ENCODE measurements at places on chromosomes 7 and 10.
A peak's percentile ranks its signal among the peaks of the same experiment; 100 is the strongest.

DNA sequence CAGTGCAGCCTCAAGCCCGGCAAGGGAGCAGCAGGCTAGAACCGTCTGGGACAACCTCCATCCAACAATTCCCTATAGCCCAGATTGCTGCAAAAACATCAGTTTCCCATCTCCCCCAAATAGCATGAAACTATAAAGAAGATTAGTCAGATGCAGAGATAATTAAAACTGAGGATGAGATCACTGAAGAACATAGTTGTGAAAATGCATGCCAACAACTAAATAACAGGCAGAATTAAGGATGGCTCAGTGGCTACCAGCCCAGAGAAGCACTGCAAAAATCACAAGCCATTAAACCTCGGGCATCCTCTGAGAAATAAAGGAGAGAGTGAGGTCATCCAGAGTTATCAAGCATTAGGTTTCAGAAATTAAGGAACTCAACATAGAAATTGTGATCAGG, 427.1 kb downstream of the TNS3 start:
- no peak for DNase-seq

GRCh38 chr7:28165261-28165660, 15.3 kb downstream of the JAZF1 start:
- DNase-seq: no peak

GRCh38 chr10:122181876-122182275, 89.2 kb upstream of the BTBD16 start:
- no peak for DNase-seq

DNA sequence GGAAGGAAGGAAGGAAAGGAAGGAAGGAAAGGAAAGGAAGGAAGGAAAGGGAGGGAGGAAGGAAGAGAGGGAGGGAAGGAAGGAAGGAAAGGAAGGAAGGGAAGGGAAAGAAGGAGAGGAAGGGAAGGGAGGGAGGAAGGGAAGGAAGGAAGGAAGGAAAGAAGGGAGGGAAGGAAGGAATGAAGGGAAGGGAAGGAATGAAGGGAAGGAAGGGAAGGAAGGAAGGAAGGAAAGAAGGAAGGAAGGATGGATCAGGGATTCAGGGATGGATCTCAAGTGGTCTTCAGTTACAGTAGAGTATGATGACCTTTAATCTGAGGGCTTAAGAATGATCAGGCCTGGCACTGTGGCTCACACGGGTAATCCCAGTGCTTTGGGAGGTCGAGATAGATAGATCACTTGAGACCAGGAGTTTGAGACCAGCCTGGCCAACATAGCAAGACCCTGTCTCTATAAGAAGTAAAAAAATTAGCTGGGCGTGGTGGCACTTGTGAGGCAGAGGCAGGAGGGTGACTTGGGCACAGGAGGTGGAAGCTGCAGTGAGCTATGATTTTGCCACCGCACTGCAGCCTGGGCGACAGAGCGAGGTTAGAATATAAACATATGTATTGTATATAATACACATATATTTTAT, 760 bp upstream of the FOXK1 start:
- DNase-seq: no peak

GRCh38 chr7:157501581-157501980, 164.8 kb downstream of the DNAJB6 start:
- no peak for DNase-seq

DNA sequence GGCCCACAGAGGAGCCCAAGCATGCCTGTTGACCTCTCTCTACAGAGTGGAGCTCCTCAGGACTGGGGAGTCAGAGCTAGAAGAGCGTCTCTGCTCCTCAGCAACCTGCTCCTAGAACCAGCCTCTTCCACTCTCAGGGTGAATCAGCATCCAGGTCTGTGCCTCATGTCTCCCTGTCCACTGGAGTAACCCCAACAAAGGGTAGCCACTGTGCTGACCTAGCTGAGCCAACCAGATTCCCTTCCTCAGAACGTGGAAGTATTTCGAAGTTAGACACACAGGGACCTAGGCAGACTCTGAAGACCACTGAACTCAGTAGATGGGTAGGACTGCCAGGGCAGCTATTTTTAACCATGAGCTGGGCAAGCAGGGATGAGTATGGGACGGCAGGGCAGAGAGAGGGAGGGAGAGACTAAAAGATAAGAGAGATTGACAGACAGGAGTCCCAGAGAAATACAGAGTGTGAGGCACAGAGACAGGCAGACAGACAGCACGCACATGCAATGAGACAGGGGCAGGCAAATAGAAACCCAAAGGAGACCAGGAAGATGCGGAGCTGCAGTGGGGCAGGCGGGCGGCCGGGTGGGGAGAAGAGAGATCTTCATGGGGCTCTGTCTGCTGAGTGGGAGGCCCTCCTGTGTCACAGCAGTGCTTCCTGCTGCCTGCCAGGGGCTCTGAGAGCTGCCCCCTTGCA, 56.7 kb downstream of the OSBPL3 start:
- no peak for DNase-seq

GRCh38 chr7:14507617-14508016, 394.9 kb downstream of the DGKB start:
- DNase-seq: peak; percentile 98

DNA sequence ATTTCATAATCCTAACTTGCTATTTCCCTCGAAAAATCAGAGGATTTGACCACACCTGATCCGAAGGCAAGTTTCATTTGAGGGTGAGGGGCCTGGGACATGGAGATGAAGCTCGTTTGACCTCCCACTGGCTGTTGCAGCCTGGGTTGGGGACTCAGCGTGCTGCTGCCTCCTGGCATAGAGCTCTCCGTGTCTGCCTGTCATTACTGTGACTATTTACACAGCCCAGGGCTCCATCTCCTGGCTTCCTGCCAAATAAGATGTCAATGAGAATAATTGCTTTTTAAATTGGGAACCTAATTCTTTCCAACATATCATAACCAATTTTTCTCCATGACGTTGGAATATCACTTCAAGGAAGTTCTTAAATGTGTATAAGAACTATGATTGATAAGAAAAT, 139.3 kb upstream of the COBL start:
- no peak for DNase-seq

DNA sequence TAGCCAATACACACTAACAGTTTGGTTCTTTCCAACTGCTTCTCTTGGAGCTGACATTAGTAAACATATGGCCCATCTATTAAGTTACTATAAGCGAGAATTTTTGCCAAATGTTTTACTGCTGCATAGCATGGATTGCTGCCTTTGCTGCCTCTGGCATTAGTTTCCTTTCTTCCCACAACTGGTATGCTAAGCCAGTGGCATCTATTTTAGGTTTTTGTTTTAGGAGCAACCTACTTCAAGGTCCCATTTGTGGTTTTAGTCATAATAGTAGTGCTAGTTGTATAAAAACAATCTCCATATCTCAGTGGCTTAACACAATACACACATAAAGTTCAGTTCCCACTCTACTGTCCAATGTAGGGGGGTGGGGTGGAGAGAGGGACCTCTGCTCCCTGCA, 25.9 kb upstream of the PANK1 start:
- peak; percentile 25 for DNase-seq

DNA sequence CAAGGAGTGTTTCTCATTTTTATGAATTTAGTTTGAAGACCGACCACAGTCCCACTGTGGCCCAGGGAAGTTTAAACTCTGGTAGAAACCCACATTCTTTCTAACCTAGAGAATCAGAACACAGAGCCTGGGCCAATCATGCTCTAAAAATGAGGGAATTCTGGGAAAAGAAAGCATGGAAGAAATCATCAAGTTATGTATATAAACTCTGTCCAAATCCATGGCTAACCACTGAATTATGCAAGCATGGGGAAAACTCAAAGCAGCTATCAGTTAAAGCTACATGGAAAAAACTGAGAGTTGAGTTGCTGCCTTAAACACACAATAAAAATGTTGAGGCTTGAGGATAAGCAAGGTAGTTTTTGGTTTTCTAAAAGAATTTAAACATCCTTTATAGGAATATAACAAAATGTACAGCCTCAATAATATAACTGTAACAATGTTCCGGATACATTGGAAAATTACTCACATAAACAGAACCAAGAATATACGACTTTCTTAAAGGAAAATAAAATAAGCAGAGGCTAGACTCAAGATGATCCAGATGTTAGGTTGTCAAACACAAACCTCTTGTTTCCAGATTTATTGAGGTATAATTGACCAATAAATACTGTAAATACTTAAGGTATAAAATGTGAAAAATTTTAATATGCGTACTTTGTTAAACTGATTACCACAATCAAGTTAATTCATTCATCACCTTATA, 311.2 kb upstream of the GNAI1 start:
- peak; percentile 65 for DNase-seq

- no peak for DNase-seq
Measured at GRCh38 chr10:543862-544822, 145.3 kb downstream of the DIP2C start.

DNA sequence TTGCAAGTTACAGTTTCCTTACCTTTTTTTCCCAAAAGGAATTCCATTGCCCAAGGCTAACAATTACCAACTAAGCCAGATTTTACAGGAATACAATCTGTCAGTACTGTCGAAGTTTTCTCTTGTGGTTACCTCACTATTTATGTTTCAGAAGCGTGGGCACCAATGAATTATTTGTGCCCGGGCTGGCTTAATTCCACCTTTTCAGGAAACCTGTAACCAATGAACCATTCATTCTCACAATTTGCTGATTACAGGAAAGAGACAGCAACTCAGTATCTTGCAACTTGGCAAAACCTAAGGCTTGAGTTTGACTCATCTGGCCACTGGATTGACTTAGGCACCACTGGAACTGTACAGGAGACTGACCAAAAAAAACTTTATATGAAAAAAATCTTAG, 485.6 kb downstream of the INHBA start:
- DNase-seq: no peak

GRCh38 chr10:11473128-11473760, 138.2 kb downstream of the USP6NL start:
- no peak for DNase-seq

DNA sequence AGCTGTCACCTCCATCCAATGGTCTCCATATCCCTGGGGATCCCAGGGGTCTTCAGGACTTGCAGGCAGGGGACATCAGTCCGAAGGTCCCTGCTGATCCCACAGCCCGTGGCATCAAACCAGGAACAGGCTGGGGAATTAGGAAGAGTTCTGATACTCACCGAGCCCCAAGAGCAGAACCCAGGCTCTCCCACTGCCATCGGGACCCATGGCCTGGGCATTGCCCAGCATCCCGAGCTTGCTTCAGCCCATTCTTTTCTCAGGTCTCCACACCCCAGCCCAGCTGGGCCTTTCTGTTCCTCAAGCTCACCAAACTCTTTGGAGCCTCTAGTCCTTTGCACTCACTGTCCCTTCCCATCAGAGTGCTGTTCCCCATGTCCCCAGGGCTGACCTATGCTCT, 280.9 kb downstream of the GRID1 start:
- no peak for DNase-seq

GRCh38 chr10:92074126-92074887, 150.7 kb downstream of the BTAF1 start:
- DNase-seq: no peak

DNA sequence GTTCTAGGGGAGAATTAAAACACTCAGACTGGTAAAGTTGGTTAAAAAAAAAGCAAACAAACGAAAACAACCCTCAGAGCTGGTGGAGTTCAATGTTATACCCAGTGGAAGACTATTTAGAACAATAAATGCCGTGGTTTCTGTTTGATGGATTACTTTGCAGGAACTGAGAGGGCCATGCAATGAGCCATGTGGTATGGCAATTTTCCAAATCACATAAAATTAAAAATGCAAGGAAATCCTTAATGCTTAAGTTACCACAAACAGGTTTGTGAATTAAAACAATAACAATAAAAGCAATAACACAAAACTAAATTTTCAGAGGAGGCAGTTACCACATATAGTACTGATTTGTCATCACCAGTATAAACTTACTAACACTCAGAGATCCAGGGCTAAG, 96.9 kb downstream of the RTKN2 start:
- DNase-seq: no peak

All from DMS 273 treated with DMSO at 0.1 percent for 48 hours (cell line).